ENCODE measurements at places on chromosomes 1 and 21.

DNA sequence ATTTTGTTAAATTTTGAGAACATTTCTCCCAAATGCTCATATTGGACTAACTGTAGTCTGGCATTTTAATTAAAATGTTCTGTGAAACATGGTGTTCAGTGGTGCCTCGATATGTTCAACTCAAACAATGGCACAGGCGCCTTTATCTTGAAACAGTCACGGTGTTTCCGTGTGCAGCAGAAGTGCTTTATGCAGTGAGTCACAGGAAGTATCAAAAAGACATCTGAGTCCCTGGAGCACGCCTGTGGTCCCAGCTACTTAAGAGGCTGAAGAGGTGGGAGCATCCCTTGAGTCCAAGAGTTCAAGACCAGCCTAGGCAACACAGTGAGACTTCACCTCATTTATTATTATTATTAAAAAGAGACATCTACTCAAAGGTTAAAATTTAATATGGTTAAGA is 52.2 kb downstream of the GREM2 start:
- no peak for DNase-seq

DNA sequence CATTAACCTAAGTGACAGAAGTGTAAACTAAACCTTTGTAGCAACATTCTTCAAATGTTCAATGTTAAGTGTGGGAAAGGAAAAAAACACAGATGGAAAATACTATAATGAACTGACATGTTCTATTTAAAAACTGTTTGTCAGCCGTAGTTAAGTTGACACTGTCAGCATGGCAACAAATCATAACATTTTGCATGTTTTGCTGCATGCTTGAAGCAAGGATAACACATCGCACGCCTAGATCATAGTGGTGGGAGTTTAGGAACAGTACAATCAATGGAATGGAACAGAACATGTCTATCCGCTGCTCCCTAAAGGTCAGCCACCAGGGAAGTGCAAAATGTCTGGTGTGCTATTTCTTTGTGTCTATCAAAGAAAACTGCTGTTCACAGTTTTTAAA is 62.5 kb upstream of the ESRRG start:
- no peak for DNase-seq

DNA sequence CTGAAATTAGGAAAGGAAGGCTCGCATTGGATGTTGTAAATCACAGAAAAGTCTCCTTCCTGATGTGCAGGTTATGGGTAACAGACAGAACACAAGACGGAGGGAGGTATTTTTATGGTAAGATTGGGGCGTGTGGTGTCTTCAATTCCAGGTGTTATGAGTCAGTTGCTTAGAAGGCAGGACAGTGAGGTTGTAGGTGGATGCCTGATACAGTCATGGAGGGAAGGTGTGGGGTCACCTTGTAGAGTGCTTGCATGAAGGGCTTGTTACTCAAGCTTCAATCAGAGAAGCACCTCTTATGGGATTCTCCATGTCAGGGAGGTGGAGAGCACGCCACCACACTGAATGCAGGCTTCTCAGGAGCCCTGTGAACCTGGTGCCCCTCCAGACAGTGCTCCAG is 63.1 kb downstream of the C1orf21 start:
- DNase-seq, result no peak

GRCh38 chr1:201282216-201282615 is 1.1 kb upstream of the PKP1 start:
- DNase-seq, result no peak

- DNase-seq, result no peak
These were observed 147.9 kb upstream of the POU3F1 start for GRCh38 chr1:38194472-38194871.

DNA sequence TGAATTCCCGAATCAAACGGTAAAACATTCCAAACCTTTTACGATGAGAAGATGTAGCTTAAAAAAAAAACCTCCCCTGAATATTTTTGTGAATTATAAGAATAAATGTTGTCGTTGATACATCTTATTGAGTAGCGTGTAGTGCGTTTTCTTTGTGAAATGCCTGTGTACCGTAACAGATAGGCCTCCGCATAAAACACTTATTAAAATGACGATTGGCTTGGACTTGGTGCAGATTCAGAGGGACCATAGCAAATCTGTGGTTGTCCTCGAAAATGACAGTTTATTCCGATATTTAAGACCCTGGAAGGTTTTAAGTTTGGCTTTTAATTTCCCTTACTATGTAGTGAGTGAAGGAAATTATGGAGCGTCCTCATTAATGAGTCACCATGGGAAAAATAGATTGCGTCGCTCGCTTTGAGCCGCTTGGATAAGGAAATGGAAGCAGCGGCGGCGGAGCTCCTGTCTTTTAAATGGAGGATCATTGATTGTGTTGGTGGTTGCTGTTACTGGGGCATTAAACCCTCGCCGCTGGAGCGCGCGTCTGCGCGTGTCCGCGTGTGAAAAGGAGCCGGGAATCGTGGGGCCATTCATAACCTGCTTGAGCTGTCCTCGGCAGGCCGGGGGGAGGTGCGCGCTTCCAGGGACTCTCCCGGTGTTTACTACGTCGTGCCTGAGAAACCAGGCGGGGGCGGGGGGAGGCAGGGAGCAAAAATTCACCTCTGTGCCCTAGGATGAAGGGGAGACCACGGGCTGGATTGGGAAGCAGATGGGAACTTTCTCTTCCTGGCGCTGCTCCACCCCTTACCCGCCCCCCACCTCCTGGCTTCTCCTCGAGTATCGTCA is 1.6 kb downstream of the SPEN start:
- DNase-seq, result peak; percentile 33

- DNase-seq, result no peak
These were observed 260.1 kb upstream of the TMPRSS15 start for GRCh38 chr21:18663663-18664062.

DNA sequence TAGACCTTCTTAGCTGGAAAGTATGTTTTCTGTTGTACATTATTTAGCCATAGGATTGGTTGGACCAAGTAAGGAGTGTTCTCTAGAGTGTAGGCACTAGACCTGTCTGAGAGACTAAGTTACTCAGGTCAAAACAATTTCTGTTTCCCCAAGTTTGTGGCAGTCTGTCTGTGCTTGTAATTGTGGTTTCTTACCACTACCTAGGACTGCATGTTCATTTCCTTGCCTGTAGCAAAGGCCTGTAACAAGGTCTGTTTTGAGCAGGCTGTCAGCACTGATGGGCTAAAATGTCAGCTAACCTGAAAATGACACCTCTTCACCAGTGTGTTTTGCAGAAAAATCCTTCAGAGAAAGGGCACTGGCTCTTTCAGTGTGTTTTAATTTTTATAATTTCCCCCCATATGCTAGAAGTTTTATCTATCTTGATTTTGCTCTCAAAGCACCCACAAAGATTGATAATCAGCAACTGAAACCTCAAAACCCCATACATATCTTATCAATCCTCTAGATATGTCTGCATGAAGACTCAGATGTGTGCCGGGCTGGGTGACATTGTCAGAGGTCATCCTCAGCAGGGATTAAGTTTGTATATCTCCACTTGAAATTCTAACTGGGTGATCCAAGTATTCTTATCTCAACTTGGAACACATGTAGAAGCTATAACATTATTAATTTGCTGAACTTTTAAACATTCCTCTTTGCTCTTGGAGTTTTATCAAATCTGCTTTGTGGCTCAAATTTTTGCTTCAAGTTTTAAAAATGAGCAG is 50.7 kb upstream of the ST6GALNAC3 start:
- no peak for DNase-seq

DNA sequence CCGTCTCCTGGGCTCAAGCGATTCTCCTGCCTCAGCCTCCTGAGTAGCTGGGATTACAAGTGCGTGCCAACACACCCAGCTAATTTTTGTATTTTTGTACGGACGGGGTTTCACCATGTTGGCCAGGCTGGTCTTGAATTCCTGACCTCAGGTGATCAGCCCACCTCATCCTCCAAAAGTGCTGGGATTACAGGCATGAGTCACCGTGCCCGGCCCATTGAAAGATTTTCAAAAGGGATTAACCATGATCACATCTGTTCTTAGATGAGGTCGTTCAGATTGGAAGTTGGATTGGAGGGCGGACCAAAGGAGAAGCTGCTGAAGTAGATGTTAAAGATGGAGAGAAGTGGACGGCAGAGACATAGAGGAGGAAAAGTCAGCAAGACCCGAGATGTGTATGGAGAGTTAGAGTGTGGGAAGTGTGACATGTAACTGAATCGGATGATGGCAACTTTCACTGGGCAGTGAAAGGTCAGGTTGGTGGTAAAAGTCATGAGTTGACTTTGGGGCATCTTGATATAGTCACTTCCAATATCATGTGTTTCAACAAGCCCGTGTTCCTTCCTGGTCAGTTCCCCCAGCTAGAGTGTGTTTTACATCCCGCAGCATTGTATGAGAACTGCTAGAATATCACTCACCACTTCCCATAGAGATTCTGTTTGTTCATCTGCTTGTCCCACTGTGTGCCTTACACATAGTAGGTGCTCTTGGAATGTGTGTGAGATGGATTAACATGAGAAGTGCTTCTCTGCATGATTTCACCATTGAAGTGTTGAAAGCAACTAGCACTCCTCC is 54.4 kb upstream of the TINAGL1 start:
- no peak for DNase-seq

- DNase-seq, result no peak
These were observed 8.6 kb upstream of the ACTN2 start for GRCh38 chr1:236677641-236678235.

- no peak for DNase-seq
These were observed 77.4 kb upstream of the KRTAP11-1 start for GRCh38 chr21:30958741-30959140.

DNA sequence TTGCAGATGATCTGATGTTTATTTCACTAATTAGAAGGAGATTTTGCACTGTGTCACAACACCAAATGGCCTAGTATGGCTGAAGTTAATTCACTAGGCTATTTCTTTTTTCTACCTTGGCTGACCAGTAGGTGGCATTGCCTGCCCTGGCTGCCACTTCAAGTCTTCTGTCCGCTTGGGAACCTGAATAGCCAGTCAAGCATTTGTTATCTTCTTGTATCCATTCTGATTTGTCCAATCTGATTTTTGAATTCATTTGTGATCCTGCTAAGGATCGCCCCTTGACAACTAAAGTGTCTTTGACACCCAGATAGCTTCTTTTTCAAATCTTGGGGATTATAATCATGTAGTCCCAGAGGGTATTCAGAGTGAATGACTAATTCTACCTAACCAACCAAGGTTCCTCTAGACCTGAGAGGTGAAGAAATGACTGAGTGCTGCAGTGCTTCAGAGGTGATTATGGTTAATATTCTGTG is 99.4 kb downstream of the GIPC2 start:
- DNase-seq, result no peak

DNA sequence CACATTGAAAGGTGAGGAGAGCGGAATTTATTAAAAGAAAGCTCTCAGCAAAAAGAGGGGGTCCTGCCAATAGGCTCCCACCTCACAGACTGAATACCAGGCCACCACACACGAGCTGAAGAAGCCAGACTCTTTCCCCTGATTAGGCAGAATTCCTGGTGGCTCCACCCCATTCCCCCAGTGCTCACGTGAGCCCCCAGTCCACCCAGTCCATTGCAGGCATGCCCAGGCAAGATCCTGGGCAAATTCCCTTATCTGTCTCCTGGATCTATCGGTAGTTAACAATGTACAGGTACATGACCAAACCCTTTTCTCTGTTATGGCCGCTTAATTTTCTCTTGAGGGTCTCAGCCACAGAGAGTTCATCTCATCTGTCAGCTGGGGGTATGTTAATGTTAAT is 54.6 kb upstream of the BTG3 start:
- no peak for DNase-seq

GRCh38 chr21:46559291-46559983 is 45.4 kb downstream of the S100B start:
- peak; percentile 35 for DNase-seq

All from stimulated activated CD4-positive, alpha-beta T cell treated with anti-CD3 and anti-CD28 coated beads, TNF-alpha, amount 100 ng/mL, for 1 hour (primary cell).